ENCODE measurements at places on chromosomes 1 and 21.

DNA sequence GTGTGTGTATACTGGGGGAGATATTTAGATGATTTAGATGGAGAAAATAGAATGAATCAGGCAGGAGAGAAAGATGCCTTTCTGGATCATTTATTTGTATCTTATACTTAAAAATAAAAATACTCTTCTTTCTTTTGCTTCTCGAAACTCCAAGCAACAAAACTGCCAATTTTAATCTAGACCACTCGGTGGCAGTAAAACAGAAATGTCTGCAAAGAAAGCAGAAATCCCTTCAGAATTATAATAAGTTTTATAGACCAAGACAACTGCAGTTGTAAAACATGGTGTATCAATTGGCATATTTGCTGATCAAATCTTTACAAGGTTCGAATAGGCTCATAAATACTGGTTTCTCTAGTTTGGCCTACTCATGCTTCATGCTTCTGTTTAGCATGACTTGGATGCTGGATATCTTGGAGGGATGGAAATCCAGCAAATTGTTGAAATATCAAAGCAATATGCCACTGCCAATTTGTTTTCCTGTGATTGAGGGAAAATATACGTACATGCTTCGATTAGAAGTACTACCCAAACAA is 15.1 kb upstream of the C1orf87 start:
- DNase-seq, result no peak

DNA sequence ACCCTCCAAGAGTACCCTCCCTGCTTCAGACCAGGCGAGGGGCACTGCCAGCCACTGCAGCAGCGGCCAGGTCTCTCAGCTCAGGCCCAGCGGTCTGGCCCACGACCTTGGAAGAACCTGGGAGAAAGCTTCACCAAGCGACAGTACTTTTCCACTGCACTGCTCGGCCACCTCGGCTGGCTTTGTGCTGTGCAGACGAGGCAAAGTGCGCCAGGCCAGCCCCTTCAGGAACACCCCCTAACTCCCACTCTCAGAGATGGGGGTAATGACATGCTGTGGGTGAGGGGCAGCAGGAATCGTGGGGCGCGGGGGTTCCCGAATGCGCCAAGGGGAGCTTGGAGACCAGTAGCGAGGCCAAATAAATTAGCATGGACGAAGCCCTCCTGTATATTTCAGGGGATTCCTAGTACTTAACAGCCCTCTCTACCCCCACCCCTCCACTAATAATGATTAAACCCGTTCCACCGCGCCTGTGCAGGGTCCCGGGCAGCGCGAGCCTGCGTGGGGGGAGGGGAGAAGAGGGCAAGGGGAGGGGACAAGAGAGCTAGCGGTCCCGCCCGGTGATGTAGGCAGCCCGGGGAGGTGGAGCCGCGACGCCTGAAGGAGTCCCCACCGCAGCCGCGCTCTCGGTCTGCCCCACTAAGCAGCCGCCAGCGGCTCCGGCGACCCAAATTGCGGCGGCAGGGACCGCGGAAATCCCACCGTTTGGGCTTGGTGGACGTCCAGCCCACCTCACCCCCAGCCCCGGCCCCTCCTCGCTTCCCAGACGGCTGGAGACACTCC is at the start of gene FAM43B:
Gene FAM43B (plus strand): TSS at position 629 of the 783 bp plus-strand sequence. CDS start 401 bp downstream, outside the sequence.
- DNase-seq, result peak; percentile 52

- DNase-seq, result no peak
Measured at GRCh38 chr1:24091971-24092482, 19.9 kb downstream of the MYOM3 start.

- no peak for DNase-seq
Measured at GRCh38 chr1:99548943-99549605, 96.8 kb upstream of the PALMD start.

GRCh38 chr1:88976235-88976634 is 16.2 kb downstream of the KYAT3 start:
- DNase-seq, result no peak
